Dermis blood vessel endothelial cell (primary cell): ENCODE measurements at places on chromosomes 1 and 21. TPM values are rescaled to one million over a fixed set of nuclear protein-coding genes. Genes with fewer than 3 reads are reported as not detected.

KPRP gene
- total RNA-seq = not detected in 2 replicates

LAMC1 gene
- total RNA-seq = 586 and 802 TPM in 2 replicates

NIT1 gene
- total RNA-seq = 11.6 and 17.5 TPM in 2 replicates

AQP10 gene
- not detected in 2 replicates for total RNA-seq

CGN gene
- 0.42 and 2.4 TPM in 2 replicates for total RNA-seq

RASAL2 gene
- 32.2 and 35.4 TPM in 2 replicates for total RNA-seq

UBE2U gene
- total RNA-seq = not detected in 2 replicates
